ENCODE measurements at places on chromosomes 6 and 20. TPM values are rescaled to one million over a fixed set of nuclear protein-coding genes. Genes with fewer than 3 reads are reported as not detected.

DNA sequence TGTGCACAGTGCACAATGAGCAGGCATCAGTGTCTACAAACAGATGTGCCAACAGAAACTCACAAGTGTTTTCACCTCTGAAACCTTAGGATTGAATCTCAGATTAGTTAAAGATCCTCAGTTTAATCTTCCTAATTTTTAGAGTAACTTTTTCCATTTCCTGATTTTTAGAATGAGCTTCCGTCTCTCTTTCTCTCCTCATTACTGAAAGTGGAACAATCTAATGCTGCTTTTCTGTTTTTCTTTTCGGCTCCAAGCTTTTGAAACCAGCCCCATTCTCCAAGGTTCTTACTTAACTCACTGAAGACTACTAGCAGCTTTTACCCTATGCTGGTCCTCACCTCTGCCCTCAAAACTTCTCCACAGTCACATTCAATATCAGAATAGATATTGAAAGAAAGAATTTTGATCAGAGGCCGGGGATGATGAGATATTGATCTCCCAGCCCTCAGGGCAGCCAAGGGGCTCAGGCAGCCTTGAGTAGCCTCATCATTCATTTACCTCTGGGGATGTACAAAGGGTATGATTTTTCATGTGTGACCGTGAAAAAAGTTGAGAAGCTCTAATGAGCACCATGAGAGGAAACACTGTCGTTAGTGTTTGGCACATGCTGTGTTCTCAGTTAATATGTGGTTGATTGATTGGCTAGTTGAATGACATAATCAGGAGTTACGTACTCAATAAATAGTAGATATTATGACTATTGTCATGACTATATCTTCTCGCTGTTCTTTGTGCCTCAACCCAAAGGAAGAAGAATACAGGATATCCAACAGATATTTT lies 11.9 kb upstream of the STK38 start:
- no peak for DNase-seq
- H3K4me1 ChIP-seq = peaks cover 22% of the 10 kb centered on the region
- no peak overlapping the region for H3K27ac ChIP-seq
- no peak overlapping the region for H3K4me3 ChIP-seq

GRCh38 chr6:63643862-63644261 lies 8.3 kb downstream of the PHF3 start:
- H3K4me3 ChIP-seq = no peak overlapping the region
- H3K27me3 ChIP-seq = no peaks in the 10 kb centered on the region
- no peak overlapping the region for H3K27ac ChIP-seq
- peaks cover 1% of the 10 kb centered on the region for H3K36me3 ChIP-seq
- DNase-seq = no peak
- peaks cover 29% of the 10 kb centered on the region for H3K4me1 ChIP-seq

- DNase-seq = no peak
- no peaks in the 10 kb centered on the region for H3K36me3 ChIP-seq
- no peaks in the 10 kb centered on the region for H3K4me1 ChIP-seq
- no peak overlapping the region for H3K27ac ChIP-seq
- no peaks in the 10 kb centered on the region for H3K27me3 ChIP-seq
Observed at GRCh38 chr6:92989656-92990055, 429.7 kb downstream of the EPHA7 start.

GRCh38 chr6:148682990-148683389 lies 63.8 kb upstream of the UST start:
- no peak for DNase-seq
- no peaks in the 10 kb centered on the region for H3K27me3 ChIP-seq
- no peak overlapping the region for H3K4me3 ChIP-seq
- H3K27ac ChIP-seq = no peak overlapping the region
- no peaks in the 10 kb centered on the region for H3K36me3 ChIP-seq
- no peaks in the 10 kb centered on the region for H3K4me1 ChIP-seq

- H3K4me3 ChIP-seq = no peak overlapping the region
- H3K4me1 ChIP-seq = peaks cover 24% of the 10 kb centered on the region
- no peak for DNase-seq
- H3K27me3 ChIP-seq = no peaks in the 10 kb centered on the region
- H3K27ac ChIP-seq = no peak overlapping the region
Observed at GRCh38 chr6:113365191-113365590, 492.0 kb upstream of the MARCKS start.

The RTF2 gene
- 62.6 TPM for total RNA-seq

All from progenitor cell of endocrine pancreas (in vitro differentiated cells).